Activated CD8-positive, alpha-beta memory T cell treated with anti-CD3 and anti-CD28 coated beads for 1 hour (primary cell): ENCODE measurements at places on chromosomes 13 and 19.

DNA sequence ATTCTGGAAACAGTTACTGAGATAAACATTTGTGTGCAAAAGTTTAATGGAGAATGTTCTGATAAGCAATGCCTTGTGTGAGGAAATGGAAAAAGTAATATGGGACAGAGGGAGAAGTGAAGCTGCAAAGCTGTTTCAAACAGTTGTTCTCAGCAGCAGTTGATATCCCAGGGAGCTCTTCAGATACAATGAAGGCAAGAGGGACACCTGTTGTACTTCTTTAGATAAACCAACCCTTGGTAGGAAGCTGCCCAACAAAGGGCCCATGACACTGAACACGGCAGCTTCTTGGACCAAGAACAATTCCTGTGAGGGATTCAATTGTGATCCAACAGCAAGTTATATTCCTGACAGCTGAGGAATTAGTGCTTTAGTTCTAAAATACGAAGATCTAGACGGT, 894.3 kb upstream of the PCDH20 start:
- DNase-seq: no peak

- DNase-seq: no peak
These were observed 31.2 kb downstream of the UNC13A start for GRCh38 chr19:17656970-17657369.

- DNase-seq: no peak
These were observed 5.2 kb upstream of the ZNF507 start for GRCh38 chr19:32339988-32340874.

- no peak for DNase-seq
These were observed 35.3 kb downstream of the FPR3 start for GRCh38 chr19:51830274-51830673.

GRCh38 chr19:57210381-57210780, 19.1 kb downstream of the ZNF264 start:
- DNase-seq: no peak

DNA sequence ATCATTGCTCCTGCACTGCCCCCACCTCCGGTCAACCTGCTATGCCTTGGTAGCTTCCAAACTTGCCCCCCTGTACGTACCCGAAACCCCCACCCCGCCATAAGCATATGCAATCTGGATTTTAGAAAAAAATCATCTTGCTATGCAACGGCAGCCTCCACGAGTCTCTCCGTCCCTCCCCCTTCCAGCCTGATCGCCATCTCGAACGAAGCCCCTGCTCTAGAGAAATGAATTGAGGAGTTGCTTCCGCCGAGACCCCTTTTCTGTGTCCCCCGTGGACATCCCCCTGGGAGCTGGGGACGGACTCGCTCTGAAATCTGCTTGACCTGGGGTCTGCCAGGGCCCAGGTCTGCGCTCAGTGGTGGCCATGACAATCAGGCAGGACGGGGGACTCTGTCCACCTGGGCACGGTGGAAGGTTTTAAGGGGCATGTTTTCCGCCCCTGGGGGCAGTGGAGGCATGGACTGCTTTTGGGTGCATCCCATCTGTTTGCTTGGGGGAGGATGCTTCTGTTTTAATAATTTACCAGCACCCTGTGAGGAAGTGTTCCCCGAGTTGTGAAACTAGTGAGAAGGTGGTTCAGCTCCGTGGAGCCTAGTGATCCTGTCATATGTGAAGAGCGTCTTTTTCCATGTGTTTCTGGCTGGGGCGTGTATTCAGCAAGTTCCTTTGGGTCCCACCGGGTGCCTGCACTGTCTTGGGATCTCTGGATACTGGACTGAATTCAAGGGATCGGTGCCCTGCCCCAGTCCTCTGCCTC, 1.0 kb downstream of the KDM4B start:
- DNase-seq: no peak
